ENCODE measurements at places on chromosomes 5 and 9. TPM values are rescaled to one million over a fixed set of nuclear protein-coding genes. Genes with fewer than 3 reads are reported as not detected.
A peak's percentile ranks its signal among the peaks of the same experiment; 100 is the strongest.

Gene GOLM1
- 2.7 TPM for total RNA-seq

Gene NUTM2F
- not detected for total RNA-seq

Gene SEMA4D
- total RNA-seq, result 290 TPM

Gene INVS
- 18.0 TPM for total RNA-seq

Gene SPAAR
- total RNA-seq, result not detected

Gene ELOVL7
- 0.18 TPM for total RNA-seq

Gene CD180
- total RNA-seq, result not detected

Gene COL27A1
- 8.4 TPM for total RNA-seq

Gene FRRS1L
- total RNA-seq, result not detected

DNA sequence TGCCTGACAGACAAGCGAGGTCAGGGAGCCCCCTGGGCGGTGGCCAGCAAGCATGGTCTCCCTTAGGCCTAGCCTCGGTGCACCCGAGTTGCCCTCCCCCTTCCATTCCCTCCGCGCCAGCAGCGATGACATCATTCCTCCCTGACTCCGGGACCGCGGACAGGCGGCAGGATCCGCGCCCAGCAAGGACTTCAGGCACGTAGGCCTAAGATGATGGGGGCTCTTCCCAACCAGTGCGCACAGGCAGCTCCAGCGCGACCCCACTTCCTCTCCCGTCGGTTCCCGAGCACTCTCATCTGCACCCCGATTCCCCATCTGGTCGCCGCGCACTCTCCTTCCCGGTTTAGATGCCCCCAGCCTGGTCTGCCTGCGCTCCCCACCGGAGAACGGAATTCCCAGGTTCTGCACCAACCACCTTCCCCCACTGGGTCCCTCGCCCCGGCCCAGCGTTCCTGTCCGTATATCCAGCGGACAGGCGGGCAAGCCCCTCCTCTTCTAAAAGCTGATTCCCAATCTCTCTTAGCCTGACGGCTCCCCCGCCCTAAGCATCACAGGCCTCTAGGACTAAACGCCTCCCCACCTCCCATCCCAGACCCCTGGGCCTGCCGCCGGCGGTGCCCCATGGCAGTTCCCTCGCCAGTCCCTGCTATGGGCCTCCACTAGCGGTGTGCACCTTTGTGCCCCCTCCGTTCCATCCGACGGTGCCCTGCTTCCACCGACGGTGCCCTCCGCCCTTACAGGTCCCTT is 931 bp downstream of the FAM219A start:
- peak overlapping the region; percentile 86 for H3K4me3 ChIP-seq
- DNase-seq, result peak; percentile 33
- peak overlapping the region; percentile 78 for H3K27ac ChIP-seq

DNA sequence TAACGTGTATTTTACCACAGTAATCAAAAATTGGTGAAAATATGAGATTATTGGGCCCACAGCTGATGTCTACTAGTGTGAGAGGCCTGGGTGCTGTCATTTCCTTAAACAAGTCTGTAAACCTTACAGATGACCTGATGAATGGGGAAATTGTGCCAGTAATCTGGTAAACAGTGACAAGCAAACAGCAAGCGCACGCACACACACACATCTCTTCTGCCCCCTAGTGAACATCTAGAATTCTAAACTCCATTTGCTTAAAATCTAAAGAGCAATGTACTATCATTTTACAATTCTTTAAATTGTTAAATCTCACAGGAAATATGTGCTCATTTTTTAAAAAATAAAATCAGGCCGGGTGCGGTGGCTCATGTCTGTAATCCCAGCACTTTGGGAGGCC is 7.5 kb upstream of the RAPGEF1 start:
- no peak overlapping the region for H3K4me3 ChIP-seq
- H3K27me3 ChIP-seq, result no peaks in the 10 kb centered on the region
- no peak overlapping the region for H3K27ac ChIP-seq
- peaks cover 31% of the 10 kb centered on the region for H3K4me1 ChIP-seq

GRCh38 chr5:157651623-157652376 is 438 bp downstream of the SOX30 start:
- peak overlapping the region; percentile 79 for H3K27ac ChIP-seq
- peak; percentile 86 for DNase-seq
- H3K27me3 ChIP-seq, result no peaks in the 10 kb centered on the region
- H3K36me3 ChIP-seq, result peaks cover 18% of the 10 kb centered on the region

- H3K4me3 ChIP-seq, result no peak overlapping the region
- H3K4me1 ChIP-seq, result no peaks in the 10 kb centered on the region
- H3K27ac ChIP-seq, result no peak overlapping the region
Measured at GRCh38 chr5:79181419-79182022, 54.4 kb upstream of the JMY start.

GRCh38 chr5:172447646-172448365 is 6.5 kb downstream of the SH3PXD2B start:
- no peak overlapping the region for H3K4me3 ChIP-seq
- no peak for DNase-seq
- no peaks in the 10 kb centered on the region for H3K36me3 ChIP-seq
- H3K27ac ChIP-seq, result no peak overlapping the region
- H3K4me1 ChIP-seq, result peaks cover 10% of the 10 kb centered on the region

DNA sequence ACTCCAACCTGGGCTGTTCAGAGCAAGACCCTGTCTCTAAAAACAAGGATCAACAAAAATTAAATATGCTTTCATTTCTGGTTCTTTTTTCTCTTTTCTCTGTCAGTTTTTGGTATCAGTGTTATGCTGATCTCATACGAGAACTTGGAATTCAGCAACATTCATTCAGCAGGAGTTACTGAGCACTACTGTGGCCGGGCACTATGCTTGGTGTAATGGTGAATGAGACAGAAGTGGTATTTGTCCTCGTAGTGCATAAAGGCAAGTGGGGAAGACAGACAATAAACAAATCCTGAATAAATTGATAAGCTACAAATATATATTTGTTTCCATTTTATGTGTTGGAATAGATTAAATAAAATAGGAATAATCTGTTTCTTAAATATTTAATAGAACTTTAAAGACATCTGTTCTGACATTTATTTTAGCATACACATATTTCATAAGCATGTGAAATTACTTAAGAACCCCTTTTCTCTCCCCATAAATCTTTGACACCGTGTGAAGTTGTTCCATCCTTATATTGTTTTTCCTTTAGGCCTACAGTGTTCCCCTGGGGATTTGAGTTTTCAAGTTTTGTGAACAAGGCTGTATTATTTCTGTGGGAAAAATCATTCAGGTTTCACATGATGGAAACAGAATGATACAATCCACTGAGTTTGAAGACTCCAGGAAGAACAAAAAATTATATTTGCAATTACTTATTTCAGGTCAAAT is 24.6 kb downstream of the UBAP1 start:
- peaks cover 6% of the 10 kb centered on the region for H3K36me3 ChIP-seq
- H3K27ac ChIP-seq, result no peak overlapping the region
- peaks cover 18% of the 10 kb centered on the region for H3K4me1 ChIP-seq
- no peak overlapping the region for H3K4me3 ChIP-seq

DNA sequence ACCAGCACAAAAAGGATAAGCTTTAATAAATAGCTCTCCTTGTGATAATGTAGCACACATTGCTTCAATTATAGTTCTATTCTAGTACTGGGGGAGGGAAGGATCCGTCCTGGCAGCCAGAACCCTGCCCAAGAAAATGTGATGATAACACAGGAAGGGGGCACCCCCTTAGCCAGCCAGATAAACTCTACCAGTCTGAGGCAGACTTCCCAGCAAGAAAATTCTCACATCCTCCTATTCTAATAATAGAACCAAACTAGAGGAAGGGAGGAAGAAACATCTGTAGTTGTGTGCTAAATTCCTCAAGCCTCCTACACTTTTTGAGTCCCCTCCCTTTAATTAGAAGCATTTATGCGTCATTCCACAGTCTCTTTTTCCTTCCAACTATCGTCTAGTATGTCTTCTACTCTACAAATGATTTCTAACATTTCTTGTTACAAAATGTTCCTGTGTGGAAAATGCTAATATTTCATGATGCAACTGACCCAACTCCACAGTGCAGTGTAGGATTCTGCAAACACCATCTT is 261.0 kb downstream of the SEMA5A start:
- H3K4me3 ChIP-seq, result no peak overlapping the region
- no peak overlapping the region for H3K27ac ChIP-seq
- H3K4me1 ChIP-seq, result no peaks in the 10 kb centered on the region
- no peaks in the 10 kb centered on the region for H3K27me3 ChIP-seq
- H3K36me3 ChIP-seq, result no peaks in the 10 kb centered on the region

DNA sequence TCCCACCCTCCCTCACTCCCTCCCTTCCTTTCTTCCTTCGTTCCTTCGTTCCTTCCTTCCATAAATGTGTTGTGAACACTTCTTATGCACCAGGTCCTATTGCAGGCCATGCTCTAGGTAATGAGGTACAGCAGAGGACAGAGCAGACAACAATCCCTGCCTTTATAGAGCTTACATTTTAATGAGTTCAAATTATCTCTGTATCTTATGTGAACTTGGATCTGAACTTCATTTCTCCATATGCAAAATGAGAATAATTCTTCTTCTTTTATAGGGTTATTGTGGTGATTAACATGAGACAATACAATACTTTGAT is 37.2 kb downstream of the SLC27A6 start:
- no peaks in the 10 kb centered on the region for H3K36me3 ChIP-seq
- H3K4me1 ChIP-seq, result no peaks in the 10 kb centered on the region
- no peak overlapping the region for H3K27ac ChIP-seq
- no peak overlapping the region for H3K4me3 ChIP-seq

DNA sequence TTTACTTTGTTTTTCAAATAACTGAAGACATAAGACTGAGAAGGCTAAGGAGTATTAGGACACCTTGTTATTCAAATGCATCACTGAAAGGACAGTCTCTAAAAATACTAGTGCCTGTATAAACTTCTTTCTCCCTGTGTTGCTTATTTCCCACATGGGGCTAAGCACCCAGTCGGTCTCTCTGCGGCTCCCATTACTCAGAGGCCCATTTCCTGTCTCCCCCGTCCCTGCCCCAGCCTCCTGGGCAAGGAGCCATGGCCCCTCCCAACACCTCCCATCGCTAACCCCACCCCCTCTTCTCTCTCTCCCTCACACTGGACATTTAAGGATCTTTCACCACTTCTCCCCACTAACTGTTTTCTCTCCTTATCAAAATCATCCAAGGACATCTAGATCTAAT is 81.9 kb downstream of the EBF1 start:
- H3K27ac ChIP-seq, result no peak overlapping the region
- H3K27me3 ChIP-seq, result no peaks in the 10 kb centered on the region
- DNase-seq, result peak; percentile 10
- peaks cover 4% of the 10 kb centered on the region for H3K4me1 ChIP-seq
- H3K4me3 ChIP-seq, result no peak overlapping the region
- no peaks in the 10 kb centered on the region for H3K36me3 ChIP-seq

DNA sequence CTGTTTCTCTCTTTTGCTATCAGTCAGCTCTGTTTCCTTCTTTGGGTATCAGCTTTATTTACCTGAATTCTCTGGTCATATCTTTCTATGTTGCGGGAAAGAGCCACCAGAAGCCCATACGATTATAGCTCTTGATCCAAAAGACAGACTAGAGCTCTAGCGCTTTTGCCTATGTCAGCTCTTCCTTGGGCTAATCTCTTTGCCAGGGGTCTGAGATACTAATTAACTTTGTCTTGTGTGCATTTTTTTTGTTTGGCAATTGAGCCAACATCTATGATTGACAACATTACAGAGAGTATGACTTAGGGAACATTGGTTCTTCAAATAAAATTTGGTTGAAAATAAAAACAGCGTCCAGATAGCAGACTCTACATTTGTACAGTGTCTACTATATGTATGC is 603.0 kb downstream of the KCTD16 start:
- no peak overlapping the region for H3K4me3 ChIP-seq
- no peaks in the 10 kb centered on the region for H3K36me3 ChIP-seq
- no peak for DNase-seq
- no peaks in the 10 kb centered on the region for H3K27me3 ChIP-seq
- H3K27ac ChIP-seq, result no peak overlapping the region
- no peaks in the 10 kb centered on the region for H3K4me1 ChIP-seq

GRCh38 chr9:114899995-114900394 is 30.4 kb downstream of the TNFSF8 start:
- H3K36me3 ChIP-seq, result peaks cover 52% of the 10 kb centered on the region
- no peaks in the 10 kb centered on the region for H3K27me3 ChIP-seq
- no peak for DNase-seq
- no peak overlapping the region for H3K4me3 ChIP-seq
- no peak overlapping the region for H3K27ac ChIP-seq
- peaks cover 11% of the 10 kb centered on the region for H3K4me1 ChIP-seq

DNA sequence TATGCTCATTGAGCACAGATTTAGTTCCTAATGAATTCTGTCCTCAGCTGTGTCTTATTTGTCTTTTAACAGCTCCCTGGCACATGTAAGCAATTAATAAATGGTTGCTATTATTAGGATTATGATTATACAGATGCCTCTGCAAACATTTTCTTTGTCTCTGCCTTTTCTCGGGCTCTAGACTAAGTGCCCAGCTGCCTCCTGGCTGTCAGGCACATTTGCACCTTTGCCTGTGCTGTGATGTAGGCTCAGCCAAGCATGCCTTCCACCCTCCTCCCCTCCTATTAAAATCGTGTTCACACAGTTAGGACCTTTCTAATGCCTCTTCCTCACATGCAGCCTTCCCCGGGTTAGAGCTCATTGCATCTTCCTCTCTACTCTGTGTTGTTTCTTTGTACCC is 25.7 kb downstream of the NPR3 start:
- no peak overlapping the region for H3K4me3 ChIP-seq
- no peaks in the 10 kb centered on the region for H3K4me1 ChIP-seq
- no peaks in the 10 kb centered on the region for H3K36me3 ChIP-seq
- H3K27ac ChIP-seq, result no peak overlapping the region
- DNase-seq, result no peak

DNA sequence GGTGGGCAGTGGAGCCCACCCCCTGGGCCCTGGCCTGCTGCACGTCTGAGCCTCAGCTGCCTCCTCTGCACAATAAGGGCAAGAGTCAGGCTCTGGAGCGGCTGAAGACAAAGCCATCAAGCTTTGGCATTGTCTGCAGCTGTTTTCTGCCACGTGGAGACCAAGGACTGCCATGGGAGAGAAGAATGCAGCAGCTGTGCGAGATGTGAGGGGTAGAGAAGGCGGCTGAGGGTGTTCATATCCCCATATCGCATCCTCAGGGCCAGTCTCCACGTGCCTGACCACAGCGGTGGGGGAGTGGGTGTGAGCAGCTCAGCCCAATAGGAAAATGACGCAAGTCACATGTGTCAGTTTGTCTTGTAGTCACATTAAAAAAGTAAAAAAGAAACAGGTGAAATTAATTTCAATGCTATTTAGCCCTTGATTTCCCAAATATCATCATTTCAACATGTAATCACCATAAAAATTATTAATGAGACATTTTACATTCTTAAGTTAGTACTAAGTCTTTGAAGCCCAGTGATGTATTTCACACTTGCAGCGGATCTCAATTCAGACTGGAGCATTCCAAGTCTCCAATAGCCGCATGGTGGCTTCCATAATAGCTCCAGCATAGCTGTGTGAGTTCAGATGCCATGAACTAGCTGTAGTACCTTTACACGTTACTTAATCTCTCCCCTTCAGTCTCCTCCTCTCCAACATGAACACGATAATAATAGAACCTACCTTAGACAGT is 6.6 kb downstream of the C1QTNF2 start:
- peaks cover 22% of the 10 kb centered on the region for H3K27me3 ChIP-seq
- H3K4me1 ChIP-seq, result no peaks in the 10 kb centered on the region
- no peak overlapping the region for H3K4me3 ChIP-seq
- H3K36me3 ChIP-seq, result no peaks in the 10 kb centered on the region

- H3K36me3 ChIP-seq, result peaks cover 44% of the 10 kb centered on the region
- peak; percentile 19 for DNase-seq
- peak overlapping the region; percentile 99 for H3K27ac ChIP-seq
Measured at GRCh38 chr5:137751869-137752491, 2.2 kb downstream of the HNRNPA0 start.

GRCh38 chr9:22817181-22817580 is 370.6 kb downstream of the DMRTA1 start:
- H3K4me3 ChIP-seq, result no peak overlapping the region
- H3K27me3 ChIP-seq, result no peaks in the 10 kb centered on the region
- DNase-seq, result no peak
- no peaks in the 10 kb centered on the region for H3K36me3 ChIP-seq
- H3K27ac ChIP-seq, result no peak overlapping the region

Measured in activated CD8-positive, alpha-beta T cell treated with anti-CD3 and anti-CD28 coated beads for 36 hours (primary cell).